ENCODE measurements at places on chromosomes 1 and 21.

GRCh38 chr1:97201641-97202040, 480.1 kb downstream of the PTBP2 start:
- no peak for DNase-seq

DNA sequence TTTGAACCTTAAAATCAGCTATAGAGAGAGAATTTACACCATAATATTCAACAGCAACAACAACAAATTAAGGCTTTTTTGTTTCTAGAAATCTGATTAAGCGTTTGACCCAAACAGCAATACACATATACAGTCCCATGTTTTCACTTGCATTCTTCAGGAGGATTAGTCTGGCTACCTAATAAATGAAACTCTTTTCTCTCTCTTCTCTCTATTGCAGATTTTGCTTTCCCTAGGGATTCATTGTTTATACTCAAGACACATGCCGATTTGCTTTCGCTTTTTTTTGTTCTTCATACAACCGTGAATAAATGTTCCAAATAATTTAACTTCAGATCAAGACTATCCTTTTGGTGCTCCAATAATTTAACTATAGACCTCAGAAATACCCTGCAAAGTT, 162.4 kb upstream of the PTBP2 start:
- DNase-seq, result no peak

- no peak for DNase-seq
Measured at GRCh38 chr1:8911416-8912309, 33.2 kb upstream of the ENO1 start.

DNA sequence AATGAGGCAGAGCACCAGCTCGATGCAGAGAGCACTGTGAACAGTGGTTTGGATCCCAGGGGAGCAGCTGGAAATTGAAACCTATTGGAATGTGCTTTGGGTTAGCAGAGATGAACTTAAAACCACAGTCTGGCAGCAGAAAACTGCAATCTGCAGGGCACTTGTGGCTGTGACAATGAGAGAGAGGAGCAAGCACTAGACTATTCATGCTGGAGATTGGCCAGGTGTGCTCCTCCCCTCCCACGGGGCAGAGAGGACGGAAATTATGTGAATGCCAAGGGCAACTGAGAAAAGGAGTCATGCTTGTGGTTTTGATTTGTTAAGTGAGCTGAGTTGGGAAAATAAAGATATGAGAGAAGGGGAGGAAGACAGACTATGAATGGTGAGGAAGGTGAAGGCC, 38.1 kb downstream of the HSD3B2 start:
- no peak for DNase-seq

GRCh38 chr1:89065079-89065868, at the start of gene GBP1:
Gene GBP1, minus strand, starts transcription at chr1:89065208. Its CDS starts 1,974 bp downstream, at chr1:89063234.
- DNase-seq, result peak; percentile 23

DNA sequence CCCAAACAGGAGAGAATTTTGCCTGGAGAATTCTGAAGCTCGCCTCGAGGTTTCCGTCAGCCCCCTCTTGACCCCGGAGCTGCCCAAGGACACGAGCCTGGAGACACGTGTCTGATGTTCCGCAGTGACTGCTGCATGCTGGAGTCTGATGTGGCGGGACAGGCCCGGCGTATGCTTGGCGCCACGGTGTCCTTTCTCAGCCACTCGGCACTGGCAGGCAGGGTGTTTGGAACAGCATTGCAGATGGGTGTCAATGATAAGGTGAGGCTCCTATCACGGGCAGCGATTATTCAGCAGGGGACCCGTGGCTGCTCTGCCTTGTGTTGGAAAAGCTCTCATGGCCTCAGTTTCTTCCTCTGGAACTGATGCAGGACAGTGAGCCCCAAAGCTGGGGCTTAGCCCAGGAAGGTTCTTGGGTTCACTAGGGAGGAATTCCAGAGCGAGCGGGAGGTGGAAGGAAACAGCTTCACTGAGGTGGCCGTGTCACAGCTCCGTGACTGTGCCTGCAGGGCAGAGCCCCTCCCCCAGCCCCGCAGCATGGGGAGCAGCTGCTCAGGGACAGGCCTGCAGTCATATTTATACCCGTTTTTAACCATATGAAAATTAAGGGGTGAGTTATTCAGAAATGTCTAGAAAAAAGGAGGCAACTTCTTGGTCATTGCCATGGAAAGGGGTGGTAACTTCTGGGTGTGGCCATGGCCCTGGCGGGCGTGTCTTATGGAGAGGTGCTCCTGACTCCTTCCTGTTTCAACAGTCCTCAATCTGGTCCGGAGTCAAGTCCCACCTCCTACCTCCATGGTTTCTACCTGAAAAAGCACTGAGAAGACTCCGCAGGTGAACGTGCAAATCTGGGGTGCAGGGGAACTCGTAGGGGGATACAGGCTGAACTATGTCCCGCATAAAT, 123.4 kb downstream of the SIK1 start:
- DNase-seq, result no peak

DNA sequence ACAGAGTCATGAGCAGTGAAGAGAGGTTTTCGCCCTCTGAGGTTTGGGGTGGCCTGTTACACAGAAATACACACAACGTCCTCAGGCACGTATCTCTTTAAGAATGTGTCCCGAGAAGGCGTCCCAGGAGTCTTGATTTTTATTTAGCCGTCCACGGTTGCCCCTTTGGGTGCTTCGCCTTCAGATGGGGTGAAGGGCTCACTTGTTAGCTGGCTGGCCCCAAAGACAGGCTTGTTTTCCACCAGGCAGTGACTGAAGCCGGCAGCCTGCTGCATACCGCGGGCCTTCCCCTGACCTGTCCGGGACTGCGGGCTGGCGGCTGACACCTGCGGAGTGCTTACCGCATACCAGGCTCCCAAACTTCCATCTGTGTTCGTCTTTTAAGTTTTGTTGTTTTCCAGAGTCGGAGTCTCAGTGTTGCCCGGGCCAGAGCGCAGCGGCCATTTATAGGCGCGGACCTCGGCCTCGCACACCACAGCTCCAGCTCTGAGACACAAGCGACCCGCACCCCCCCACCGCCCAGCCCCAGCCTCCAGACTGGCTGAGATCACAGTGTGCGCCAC, 1.6 kb upstream of the ADARB1 start:
- no peak for DNase-seq

GRCh38 chr1:103457886-103458455, 67.5 kb upstream of the RNPC3 start:
- no peak for DNase-seq

GRCh38 chr1:9369964-9370788, 77.5 kb downstream of the SPSB1 start:
- no peak for DNase-seq

GRCh38 chr1:194013561-194013960, 827.1 kb upstream of the B3GALT2 start:
- DNase-seq, result no peak

GRCh38 chr1:61406467-61406866, 318.5 kb downstream of the TM2D1 start:
- no peak for DNase-seq

DNA sequence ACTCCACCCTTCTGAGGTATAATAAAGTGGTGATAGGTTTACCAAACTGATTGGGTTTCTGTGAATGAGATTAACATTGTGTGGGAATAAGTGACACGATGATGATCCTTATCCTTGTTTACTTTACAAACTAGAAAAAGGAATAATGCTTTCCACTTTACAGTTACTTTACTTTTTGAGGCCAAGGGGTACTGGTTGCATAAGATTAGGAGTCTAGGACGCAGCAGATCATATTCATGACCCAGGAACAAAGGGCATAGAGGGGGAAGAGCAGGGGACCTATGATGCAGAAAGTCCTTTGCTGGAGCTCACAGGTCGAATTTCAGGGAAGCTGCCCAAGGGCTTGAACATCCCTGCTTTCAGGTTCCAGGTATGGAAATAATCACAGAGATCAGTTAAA, 20.4 kb downstream of the FGGY start:
- DNase-seq, result no peak

DNA sequence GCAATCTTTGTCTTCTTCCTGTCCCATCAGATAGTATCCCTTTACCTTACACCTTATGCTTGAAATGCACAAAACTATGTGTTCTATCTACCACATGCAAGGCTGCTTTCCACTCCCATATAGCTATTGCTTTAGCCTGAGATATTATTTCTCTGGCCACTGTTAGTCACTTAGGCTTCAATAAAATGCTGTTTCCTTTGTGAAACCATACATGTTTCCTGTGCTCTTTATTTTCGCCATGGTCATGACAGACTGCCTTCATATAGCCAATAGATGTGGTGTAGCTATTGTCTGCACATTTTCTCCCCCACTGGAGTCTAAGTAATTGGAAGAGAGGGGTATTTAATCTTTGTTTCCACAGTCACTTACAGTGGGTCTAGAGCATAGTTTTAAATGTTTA, 108.4 kb downstream of the GREM2 start:
- no peak for DNase-seq

GRCh38 chr1:83631851-83632250, 367.1 kb downstream of the TTLL7 start:
- no peak for DNase-seq

DNA sequence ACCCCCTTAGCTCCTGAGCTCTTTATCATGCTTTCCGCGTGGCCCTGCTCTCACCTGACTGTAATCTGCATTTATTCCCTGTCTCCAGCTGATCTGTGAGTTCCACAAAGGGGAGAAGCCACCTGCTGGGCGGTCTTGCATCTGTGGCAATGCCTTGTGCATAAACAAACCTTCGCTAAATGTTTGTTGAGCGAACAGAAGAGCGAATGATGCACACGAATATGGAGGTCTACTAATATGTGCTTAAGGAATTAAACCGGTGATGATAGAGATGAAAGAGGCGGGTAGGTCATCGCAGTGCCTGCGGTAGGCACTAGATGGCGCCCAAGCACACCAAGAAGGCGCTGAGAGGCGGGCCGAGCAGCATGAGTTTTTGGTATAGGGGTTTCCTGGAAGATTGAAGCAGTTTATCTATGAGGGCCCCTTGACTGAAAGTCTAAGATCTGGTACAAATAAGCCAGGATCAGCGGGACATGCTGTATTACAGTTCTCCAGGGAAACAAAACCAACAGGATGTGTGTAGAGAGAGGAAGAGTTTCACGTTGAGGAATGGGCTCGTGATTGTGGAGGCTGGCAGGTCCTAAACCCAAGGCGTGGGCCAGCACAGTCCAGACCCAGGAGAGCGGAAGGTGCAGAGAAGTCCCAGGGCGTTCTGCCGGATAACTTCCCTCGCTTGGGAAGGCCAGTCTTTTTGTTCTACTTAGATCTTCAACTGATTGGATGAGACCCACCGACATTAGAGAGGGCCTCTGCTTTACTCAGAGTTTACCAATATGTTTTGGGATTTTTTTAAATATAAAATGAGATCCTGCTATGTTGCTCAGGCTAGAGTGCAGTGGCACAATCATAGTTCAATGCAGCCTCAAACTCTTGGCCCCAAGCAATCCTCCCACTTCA, 34.7 kb downstream of the TOMM20 start:
- peak; percentile 79 for DNase-seq

GRCh38 chr1:93483606-93484005, 35.7 kb downstream of the FNBP1L start:
- no peak for DNase-seq

DNA sequence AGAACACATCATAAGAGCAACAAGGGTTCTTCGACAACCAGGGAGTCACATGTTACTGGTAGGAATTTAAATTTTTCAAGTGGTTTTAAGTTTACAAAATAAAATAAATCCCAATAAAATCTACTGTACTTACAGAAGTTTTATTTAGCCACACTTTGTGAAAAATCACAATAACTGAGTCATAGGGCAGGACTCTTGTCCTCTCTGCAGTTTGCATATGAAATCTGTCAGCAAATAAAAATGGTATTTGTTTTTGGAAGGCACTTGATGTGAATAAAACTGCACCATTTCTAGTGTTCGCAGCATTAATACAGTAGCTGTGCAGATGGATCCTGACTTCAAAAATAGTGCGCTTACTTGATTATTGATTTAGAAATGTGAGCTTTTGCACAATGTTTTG, 150.4 kb downstream of the LBR start:
- DNase-seq, result no peak
